ENCODE measurements at places on chromosomes 3 and 15.

DNA sequence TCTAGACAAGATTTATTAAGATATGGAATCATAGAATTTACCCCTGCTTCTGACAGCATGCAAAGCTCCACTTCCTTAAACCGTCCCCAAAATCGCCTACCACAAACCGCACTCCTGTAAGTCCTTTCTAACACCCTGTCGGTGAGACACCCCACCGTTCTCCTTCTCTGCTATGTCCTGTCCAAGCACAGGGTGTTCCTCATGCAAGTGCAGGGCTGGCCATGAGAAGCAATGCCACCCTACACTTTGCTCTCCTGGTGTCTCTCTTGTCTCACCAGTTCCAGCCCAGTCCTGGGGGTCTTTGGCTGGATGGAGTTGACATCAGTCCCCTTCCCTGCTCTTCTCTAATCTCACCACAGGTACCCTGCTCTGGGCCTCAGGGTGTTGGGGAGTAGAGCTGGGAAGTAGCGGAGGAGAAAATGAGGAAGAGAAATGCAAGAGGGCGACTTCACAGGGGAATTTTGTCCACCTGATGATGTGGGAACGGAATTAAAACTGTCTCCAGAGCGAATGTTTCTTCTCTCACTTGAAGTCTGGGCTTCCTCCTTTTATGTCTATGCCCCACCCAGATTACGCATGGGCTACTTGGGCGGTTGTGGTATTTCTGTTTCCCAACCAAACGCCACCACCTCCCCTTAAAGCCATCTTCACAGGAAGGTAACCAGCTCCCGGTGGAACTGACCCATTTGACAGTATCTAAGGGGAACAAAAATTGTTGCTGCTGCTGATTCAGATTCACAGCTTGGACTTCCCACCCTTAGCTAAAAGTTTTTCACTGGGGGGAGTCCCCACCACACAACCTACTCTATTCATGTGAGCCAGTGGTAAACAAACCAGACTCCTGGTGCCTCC, 49.9 kb downstream of the CASR start:
- no peak for DNase-seq

DNA sequence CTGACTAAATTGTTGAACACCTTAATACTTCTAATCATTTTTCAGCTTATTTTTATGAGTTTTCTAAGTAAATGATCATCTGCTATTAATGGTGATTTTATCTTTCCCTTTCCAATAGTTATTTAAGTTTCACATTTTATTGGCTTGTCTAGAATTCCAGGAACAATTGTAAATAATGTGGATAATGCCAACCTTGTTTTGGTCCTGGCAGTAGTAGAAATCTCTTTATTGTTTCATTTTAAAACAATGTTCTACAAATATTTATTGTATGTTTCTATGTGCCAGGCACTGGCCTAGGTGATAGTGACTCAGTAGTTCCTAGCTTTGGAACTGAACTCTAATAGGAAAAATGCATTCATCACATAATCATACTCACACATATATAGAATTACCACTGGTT, 264.1 kb downstream of the ADAMTSL3 start:
- DNase-seq: no peak

DNA sequence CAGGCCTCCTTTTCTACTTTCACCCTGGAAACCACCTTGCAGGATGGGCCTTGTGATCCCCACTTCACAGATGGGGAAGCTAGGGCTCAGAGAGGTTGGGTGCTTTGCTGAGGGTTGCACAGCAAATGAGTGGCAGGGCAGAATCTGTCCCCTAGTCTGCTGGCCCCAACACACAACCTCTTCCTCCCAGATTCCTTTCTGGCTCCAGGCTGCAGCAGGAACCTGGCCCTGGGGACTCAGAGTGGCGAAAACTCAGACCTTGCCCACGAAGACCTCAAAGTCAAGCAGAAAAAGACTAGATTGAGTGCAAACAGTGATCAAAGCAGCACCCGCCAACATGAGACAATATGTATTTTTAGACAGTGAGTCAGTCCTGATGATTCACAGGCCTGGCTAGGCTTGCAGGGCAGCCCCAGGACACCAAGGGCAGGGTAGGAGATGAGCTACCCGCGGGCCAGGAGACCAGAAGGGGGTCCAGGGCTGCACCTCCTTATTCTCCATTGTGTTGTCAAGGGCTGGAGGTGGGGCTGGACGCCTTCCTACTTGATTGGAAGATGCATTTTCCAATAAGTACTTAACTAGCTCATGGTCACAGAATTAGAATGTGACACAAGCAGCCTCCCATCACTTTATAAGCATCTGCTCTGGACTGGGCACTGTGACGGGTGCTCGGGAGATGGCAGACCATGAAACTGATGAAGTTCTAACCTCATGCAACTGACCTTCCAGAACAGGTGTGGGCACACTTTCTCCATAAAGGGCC, 23.9 kb downstream of the GOLGA6L2 start:
- DNase-seq: no peak

DNA sequence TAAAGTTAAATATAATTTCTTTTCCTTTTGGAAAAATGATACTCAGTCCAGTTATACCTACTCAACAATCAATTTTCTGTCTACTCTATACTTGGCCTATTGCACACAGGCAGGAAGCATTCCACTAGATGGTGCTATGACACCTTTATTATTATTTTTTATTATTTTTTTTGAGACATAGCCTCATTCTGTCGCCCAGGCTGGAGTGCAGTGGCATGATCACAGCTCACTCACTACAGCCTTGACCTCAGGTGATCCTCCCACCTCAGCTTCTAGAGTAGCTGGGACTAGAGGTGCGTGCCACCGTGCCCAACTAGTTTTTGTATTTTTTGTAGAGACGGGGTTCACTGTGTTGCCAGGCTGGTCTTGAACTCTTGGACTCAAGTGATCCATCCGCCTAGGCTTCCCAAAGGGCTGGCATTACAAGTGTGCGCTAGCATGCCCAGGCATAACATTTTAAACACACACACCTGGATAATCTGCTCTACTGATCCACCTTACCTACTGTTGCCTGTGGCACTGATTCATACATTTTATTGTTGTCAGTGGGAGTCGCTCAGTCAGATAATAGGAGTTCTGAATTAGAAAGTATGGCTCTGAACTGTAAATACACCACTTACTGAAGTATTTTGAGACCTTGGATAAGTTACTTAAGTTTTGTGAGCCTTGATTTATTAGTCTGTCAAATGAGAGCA, 56.2 kb downstream of the EIF3J start:
- no peak for DNase-seq

DNA sequence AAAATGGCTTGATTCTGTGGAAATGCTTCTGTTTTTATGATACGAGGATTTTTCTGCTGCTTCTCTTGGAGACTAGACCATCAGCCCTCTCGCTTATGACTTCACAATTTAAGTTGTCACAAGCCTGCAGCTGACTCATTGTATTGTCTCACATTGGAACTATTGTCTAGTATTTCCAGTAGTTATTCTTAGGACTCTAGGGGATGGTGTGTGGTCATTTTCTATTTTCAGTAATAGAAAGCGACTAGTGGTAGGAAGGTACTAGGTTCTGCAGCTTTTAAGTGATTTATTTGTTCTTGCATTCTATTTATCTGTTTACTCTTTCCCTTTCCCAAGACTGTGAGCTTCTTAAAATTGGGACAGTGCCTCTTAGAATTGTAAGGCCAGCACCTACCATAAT, 66.3 kb upstream of the CRTC3 start:
- DNase-seq: no peak

GRCh38 chr3:45807133-45807532, 10.8 kb upstream of the SLC6A20 start:
- no peak for DNase-seq

DNA sequence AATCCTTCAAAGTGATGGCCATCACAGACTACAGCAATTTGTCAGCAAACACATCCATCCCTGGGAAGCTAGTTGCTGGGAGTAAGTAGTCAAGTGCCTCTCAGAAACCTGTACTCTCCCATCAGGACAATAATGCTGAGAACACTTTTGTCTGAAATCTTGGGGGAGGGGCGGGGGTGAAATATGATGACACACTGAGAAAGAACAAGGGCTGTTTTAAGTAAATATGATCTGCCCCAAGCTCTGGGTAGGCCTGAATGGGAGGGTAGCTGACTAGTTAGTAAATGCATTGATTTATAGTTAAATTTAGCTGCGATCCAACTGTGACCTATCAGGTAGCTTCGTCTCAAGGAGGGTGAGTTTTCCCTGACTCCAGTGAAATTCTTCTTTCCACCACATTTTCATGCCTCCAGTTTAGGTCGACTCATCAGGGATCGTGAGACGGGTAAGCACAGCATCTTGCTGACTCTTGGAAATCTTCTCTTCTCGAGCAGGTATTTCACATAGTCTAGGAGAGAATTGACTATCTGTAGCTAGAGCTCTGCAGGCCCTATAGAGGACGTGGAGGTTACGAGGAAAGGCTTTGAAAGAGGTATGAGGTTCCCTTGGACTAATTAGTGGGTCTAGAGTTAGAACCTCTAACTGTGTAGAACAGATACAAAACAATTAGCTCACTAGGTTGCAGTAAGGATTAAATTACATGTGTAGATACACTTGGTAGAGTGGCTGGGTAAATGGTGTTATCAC, 213.4 kb upstream of the SLC2A2 start:
- DNase-seq: peak; percentile 90

DNA sequence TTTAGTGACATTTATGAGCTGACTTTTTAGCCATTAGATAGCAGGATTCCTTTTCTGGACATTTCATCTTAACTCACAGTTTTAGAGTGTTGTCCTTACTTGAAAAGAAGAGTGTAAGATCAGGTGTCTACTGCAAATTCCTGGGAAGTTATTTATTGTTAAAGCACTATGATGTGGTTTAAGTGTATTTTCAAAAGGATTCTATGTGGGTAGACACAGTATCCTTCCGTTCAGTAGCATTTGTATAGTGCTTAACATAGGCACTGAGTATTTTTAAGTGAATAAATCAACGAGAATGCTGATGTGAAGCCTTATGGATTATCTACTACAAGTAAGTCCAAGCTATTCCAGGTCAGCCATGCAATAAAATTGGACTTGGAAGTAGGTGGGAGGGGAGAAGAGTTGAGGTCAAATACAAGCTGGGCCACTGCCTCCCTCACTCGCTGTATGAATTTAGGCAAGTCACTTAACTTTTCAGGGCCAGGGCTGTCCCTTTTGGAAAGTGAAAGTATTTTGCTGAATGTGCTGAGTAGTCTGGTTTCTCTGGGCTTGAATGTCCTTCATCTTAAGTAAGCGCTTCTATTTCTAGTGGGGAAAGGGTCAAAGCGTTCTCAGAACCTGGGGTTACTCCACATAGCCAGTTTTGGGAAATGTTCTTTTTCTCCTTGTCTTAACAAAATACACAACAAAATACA, 48.6 kb downstream of the GAP43 start:
- no peak for DNase-seq

- DNase-seq: no peak
These were observed 308.5 kb downstream of the ROBO2 start for GRCh38 chr3:77348244-77348855.

GRCh38 chr3:23071296-23071695, 131.8 kb upstream of the UBE2E2 start:
- DNase-seq: no peak

GRCh38 chr3:146050691-146051090, 110.3 kb downstream of the PLOD2 start:
- DNase-seq: no peak

DNA sequence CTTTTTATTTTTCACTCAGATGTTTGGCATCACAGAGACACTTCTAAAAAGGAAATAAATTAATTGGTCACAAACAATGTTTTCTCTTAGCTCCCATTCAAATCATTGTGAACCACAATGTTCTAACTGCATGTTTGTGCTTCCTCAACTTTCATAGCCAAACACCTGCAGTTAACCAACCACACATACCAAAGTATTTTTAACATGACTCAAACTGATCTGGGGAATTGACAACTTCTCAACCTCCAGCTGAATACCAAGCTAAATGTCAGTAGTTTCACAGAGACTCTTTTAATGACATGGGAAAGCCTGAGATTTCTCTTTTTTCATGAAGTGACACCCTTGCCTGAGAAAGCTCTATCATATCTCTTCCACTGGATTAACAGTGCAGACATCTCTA, 217.9 kb upstream of the MME start:
- DNase-seq: no peak

- DNase-seq: no peak
These were observed at the start of gene PPARG for GRCh38 chr3:12288182-12289129. Gene PPARG (plus strand): TSS chr3:12289070. CDS start chr3:12379712, 90,642 bp downstream.

DNA sequence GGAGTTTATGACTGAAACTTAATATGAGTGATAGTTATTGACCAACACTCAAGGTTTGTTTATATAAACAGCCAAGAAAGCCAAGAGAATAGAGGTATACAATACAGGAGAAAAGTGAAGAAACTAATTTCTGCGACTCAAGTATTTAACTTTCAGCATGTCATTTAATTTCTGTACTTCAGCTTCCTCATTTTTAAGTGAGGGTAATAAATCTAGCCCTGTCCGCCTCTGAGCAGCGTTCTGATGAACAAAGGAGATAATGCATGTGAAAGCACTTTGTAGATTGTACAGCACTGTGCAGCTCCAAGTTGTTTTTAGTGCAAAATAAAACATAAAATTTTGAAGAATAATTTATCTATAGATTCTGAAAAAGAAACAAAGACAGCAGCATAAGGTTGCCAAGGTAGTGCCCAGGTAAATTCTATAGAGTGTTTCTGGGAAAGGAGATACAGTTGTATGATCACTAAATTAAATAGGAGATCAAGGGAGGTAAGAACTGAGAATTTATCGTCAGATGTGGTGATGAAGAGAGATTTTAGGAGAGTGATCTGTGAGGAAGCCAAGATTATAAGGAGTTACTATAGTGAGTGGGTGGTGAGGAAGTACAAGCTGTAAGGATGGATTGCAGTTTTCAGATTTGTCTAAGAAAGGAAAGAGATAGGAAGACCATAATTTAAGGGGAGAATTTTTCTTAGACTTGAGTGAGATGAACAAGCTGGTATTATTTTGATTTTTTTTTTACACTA, 71.3 kb downstream of the RASA2 start:
- DNase-seq: no peak

GRCh38 chr15:26698555-26698954, 74.3 kb downstream of the GABRB3 start:
- no peak for DNase-seq

- peak; percentile 15 for DNase-seq
These were observed 207.9 kb downstream of the ZIC1 start for GRCh38 chr3:147616998-147617619.

- no peak for DNase-seq
These were observed 27.9 kb upstream of the SLC41A3 start for GRCh38 chr3:126111566-126112475.

DNA sequence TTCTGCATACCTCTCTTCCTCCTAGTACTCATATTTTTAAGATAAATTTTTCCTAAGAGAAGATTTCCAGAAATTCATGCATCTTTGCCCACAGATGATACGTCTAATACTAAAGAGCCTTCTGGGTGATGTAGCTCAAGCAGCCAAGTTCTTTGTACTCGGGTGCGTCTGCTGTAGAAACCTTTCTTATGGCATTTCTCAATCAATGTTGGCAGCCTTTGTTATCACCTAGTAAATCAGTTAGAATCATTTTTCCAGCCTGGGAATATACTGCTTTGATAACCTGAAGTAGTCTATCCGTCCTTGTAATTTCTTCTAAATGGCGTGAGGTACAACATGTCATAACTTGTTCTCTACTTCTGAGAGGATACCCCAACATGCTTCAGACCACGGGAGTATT, 104.5 kb downstream of the GOLIM4 start:
- DNase-seq: no peak

All from NCI-H510A (cell line).